HepG2 (cell line): ENCODE measurements at places on chromosomes 5 and 9. TPM values are rescaled to one million over a fixed set of nuclear protein-coding genes. Genes with fewer than 3 reads are reported as not detected.

GRCh38 chr5:114665551-114665950, 303.7 kb downstream of the KCNN2 start:
- no peaks in the 10 kb centered on the region for H3K4me1 ChIP-seq
- DNase-seq = no peak
- no peak overlapping the region for H3K27ac ChIP-seq
- H3K27me3 ChIP-seq = no peaks in the 10 kb centered on the region

DNA sequence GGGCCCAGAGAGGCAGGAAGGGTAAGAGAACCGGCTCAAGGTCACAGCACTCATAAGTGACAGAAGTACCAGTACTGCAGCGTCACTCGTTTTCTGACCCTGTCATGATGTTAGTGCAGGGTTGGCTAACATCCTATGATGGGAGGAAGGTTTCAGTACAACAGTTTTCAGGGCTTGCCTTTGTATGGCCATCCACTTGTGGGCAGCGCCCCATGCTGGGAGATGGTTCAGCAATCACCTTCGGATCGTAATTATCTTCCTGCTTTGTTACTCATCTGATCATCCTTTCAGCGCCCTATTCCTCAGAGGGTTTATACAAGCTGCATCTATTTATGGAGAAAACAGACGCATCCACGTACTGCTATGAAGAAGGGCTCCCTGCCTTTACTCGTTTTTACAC, 2.4 kb downstream of the MAP1B start:
- H3K4me3 ChIP-seq = no peak overlapping the region
- H3K27ac ChIP-seq = no peak overlapping the region
- H3K4me1 ChIP-seq = peaks cover 8% of the 10 kb centered on the region; the same call in 1 of the 2 replicates
- no peak for DNase-seq
- peaks cover 23% of the 10 kb centered on the region; the same call in 2 of the 3 replicates for H3K27me3 ChIP-seq
- no peaks in the 10 kb centered on the region for H3K36me3 ChIP-seq

The FBXO38 gene
- 35.6 and 35.9 TPM in 2 replicates for total RNA-seq

DNA sequence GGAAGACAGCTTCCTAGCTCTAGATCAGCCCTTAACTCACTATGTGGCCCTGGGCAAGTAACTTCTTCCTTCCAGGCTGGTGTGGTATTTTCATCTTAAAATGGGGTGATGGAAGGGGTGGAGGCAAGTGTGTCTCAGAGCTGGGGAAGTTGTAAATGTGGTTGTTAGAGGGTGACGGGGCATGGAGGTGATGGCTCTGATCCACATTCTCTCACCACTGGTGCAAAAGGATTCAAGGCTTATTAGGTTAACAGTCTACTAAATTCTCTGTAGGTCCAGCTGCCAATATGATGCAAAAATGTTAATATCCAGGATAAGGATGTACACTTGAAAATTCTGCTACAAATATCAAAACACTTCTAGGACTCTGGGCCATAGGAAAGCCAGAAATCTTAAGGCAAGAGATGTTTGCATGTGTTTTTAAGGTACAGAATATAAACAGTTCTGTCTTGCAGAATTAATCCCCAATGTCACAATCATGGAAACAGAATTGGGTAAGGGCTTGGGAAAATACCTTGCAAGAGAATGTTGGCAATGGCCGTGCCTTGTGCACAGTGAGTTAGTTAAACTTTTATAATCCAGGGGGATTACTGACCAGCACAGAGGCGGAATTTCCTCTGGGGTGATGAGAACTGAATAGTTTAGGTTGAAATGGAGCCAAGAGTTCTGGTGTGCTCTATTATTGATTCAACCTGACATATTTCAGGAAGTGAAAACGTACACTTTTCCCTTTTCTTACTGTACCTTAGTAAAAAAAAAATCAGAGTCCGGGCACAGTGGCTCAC, 19.8 kb downstream of the TNFSF15 start:
- DNase-seq = no peak
- no peak overlapping the region for H3K27ac ChIP-seq
- no peaks in the 10 kb centered on the region for H3K4me1 ChIP-seq
- no peak overlapping the region for H3K4me3 ChIP-seq
- H3K27me3 ChIP-seq = no peaks in the 10 kb centered on the region; the same call in 1 of the 2 replicates

The STPG3 gene
- total RNA-seq = not detected in 2 replicates

DNA sequence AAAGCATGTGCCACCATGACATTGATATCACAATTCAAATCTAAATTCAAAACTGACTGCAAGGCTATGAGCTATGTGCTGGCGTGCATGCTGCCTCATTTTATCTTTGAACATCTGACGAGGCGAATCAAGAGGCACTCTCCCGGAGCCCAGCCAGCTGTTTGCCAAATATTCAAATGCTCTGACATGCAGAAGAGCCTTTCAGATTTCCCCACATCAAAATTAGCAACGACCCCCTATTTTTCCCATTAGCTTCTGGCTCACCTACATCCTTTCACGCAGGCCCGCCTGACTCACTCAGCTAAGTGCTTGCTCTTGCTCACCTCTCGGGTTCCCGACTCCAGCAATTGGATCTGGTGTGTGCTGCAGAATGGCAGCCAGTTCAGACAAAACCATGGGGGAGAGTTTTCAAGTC, 159.0 kb downstream of the NR2F1-AS1 start:
- DNase-seq = no peak
- H3K36me3 ChIP-seq = no peaks in the 10 kb centered on the region
- H3K27ac ChIP-seq = no peak overlapping the region
- H3K4me1 ChIP-seq = peaks cover 1% of the 10 kb centered on the region

DNA sequence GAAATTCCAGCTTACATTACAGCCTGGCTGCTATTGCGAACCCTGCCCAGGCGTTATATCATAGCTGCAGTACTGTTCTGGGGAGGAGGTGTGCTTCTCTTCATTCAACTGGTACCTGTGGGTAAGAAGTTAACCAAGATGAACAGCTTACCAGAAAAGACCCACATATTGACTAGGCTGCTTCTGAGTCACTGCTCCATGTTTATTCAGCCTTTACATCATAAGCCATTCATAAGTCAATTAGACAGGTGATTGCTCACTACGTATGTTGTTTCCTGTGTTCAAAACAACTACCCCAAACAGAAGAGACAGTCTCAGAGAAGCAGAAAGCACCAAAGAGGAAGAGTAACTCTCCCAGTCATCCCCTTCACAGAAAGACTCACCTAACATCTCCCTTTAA, 34.7 kb upstream of the SLC22A5 start:
- peaks cover 22% of the 10 kb centered on the region for H3K4me1 ChIP-seq
- H3K27ac ChIP-seq = no peak overlapping the region
- H3K27me3 ChIP-seq = no peaks in the 10 kb centered on the region
- H3K36me3 ChIP-seq = no peaks in the 10 kb centered on the region
- H3K4me3 ChIP-seq = no peak overlapping the region
- peak; percentile 14 for DNase-seq

- H3K4me1 ChIP-seq = no peaks in the 10 kb centered on the region
- no peak overlapping the region for H3K27ac ChIP-seq
- DNase-seq = no peak
- H3K27me3 ChIP-seq = no peaks in the 10 kb centered on the region
- H3K4me3 ChIP-seq = no peak overlapping the region
Measured at GRCh38 chr5:59674763-59675162, 218.8 kb downstream of the PDE4D start.

- H3K27me3 ChIP-seq = peaks cover 23% of the 10 kb centered on the region; the same call in 1 of the 3 replicates
- DNase-seq = no peak
- no peak overlapping the region for H3K27ac ChIP-seq
- no peaks in the 10 kb centered on the region for H3K4me1 ChIP-seq
- H3K36me3 ChIP-seq = no peaks in the 10 kb centered on the region
Measured at GRCh38 chr5:37888476-37888875, 48.6 kb upstream of the GDNF start.

DNA sequence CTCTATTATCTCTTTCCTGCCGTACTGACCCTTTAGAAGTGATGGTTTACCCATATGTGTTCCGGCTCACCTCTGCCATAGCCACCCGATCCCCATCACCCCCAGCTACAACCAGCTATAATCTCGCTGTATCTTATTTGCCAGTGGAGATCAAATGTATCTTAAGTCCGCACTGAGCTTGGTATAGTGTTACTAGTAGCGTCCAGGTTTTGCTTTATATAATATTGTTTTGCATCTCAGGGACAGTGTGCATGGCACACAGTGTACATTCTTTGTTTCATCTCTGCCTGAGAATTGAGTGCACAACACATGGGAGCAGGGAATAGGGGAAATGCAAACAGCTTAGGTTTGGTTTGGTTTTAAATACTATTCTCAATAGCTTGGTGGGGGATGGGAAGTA, 135.8 kb upstream of the SNX2 start:
- H3K36me3 ChIP-seq = no peaks in the 10 kb centered on the region
- no peak for DNase-seq
- H3K27ac ChIP-seq = no peak overlapping the region
- H3K27me3 ChIP-seq = no peaks in the 10 kb centered on the region

The AIF1L gene
- 36.5 and 42.7 TPM in 2 replicates for total RNA-seq

The TTLL11 gene
- total RNA-seq = 3.1 and 4.5 TPM in 2 replicates

The SIGMAR1 gene
- total RNA-seq = 28.5 and 60.8 TPM in 2 replicates

DNA sequence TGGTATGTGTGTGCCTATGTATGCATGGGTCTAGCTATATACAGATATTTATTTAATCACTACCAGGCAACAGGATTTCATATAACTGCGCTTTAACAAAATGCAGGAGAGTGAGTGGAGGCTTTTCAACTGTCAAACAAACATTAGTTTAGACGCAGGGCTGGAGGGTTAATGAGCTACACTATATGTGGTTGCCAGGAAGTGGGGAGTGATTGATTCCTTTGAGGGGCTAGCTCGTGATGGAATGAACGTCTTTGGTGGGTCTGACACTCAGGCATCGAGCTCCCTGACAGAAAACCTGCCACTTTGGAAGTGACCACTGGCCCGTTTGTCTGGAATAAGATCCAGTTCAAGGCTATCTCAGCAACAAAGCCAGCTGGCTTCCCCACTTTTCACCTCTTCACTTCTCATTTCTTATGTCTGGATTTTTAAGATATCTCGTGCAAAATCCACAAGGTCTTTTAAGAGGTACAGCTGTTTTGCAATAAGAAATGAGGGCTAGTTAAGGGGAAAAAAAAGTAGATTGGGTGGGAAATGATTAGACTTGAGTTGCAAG, 78.0 kb downstream of the CFAP77 start:
- no peak overlapping the region for H3K4me3 ChIP-seq
- no peak overlapping the region for H3K27ac ChIP-seq
- H3K27me3 ChIP-seq = peaks cover 63% of the 10 kb centered on the region

GRCh38 chr9:82670726-82671125, 392.2 kb downstream of the RASEF start:
- H3K4me3 ChIP-seq = no peak overlapping the region
- H3K36me3 ChIP-seq = no peaks in the 10 kb centered on the region
- H3K27me3 ChIP-seq = no peaks in the 10 kb centered on the region
- H3K4me1 ChIP-seq = no peaks in the 10 kb centered on the region

The ZNF189 gene
- total RNA-seq = 50.0 and 65.4 TPM in 2 replicates

The SMIM15 gene
- 58.2 and 74.4 TPM in 2 replicates for total RNA-seq

The CTNND2 gene
- not detected in 2 replicates for total RNA-seq

The PCDHB16 gene
- 0.41 and 0.60 TPM in 2 replicates for total RNA-seq

DNA sequence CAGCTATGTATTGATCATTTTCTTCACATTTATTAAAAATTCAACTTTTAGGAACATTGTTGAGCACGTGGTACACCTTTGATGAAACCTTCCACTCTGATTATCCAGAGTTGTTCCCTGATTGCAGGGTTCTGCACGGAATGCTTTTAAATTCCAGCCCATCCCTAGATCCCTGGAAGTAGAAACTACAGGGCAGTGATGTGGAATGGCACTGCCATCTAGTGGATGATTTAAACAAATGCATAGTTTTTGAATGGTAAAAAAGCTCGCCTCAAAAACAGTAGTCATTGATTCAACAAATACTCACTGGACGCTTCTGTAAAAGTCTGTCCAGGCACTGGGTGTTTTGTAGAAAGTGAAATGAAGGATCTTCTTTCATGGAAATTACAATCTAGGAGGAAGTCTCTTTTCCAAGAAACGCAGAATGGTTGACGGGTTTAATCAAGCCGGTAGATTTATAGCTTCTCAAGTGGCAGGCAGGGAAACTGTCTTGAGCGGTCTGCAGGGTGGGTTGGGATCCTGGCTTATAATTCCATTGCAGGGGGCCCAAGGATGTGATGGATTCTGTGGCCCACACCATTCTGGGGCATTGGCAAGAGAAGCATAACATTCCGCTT, 118.4 kb downstream of the ARHGAP26 start:
- DNase-seq = peak; percentile 61
- no peak overlapping the region for H3K4me3 ChIP-seq
- no peaks in the 10 kb centered on the region for H3K27me3 ChIP-seq
- H3K4me1 ChIP-seq = 0 out of 2 replicates have a peak, but pooled peaks cover 7% of the 10 kb centered on the region
- no peak overlapping the region for H3K27ac ChIP-seq

DNA sequence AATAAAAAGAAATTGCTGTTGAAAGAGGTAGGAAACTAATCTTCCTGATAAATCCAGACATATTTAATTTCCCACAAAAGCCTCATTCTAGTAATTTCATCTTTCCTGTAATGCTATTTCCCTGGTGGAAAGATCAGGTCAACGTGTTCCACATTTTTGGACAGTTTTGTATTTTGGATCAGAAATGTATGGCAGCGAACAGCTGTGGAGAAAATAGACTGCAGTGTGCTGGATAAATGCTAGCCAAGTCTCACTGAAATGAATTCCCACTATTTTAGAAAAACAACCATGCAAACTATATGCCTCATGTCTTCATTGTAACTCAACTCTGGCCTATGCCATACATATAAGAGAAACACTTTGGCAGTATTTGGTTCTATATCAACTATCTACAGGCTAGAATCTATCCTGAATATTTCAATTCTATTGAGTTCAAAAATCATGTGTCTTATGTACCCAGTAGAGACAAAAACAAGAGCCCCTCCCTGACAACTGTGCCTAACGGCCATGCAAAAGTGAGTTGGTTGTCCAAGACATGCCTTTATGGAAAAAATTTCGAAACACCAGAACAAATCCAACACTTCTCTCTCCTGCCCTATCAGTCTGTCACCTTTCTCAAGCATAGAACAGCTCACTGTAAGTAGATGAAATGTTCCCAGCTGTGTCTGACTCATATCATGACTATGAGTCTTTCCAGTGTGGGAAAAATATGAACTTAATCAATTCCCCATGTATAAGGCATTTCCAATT, 191.3 kb upstream of the NREP start:
- H3K4me1 ChIP-seq = no peaks in the 10 kb centered on the region
- no peak overlapping the region for H3K27ac ChIP-seq
- no peak overlapping the region for H3K4me3 ChIP-seq
- DNase-seq = no peak

DNA sequence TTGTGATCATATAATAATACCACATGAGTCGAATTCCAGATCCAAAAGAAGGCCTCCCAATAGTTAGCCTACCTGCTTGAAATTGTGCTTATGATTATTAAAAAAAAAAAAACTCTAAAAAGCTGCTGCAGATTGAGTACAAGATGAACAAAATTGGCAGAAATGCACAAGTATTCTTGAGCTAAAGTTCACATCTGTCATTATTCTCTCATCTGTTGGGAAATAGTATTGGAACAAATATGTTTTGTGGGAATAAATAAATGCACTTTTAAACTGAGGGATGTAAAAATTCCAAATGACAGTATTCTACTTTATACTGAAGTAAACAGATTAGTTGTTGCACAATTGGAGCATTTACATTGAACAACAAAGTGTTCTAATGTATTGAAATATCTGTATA, 15.7 kb downstream of the DAB2 start:
- no peak overlapping the region for H3K27ac ChIP-seq
- H3K36me3 ChIP-seq = no peaks in the 10 kb centered on the region
- peaks cover 57% of the 10 kb centered on the region for H3K4me1 ChIP-seq
- no peaks in the 10 kb centered on the region for H3K27me3 ChIP-seq
- no peak overlapping the region for H3K4me3 ChIP-seq
- no peak for DNase-seq

The ACSL6 gene
- total RNA-seq = 2.5 and 3.7 TPM in 2 replicates

- H3K4me1 ChIP-seq = peaks cover 58% of the 10 kb centered on the region
- no peaks in the 10 kb centered on the region for H3K27me3 ChIP-seq
- DNase-seq = peak; percentile 77
- peak within 1 kb of the TSS; percentile 66 for H3K27ac ChIP-seq
- peaks cover 17% of the 10 kb centered on the region; the same call in 2 of the 3 replicates for H3K36me3 ChIP-seq
Measured at GRCh38 chr9:135907431-135908092, at the start of gene CAMSAP1. Gene CAMSAP1, minus strand, starts transcription at chr9:135907546. Its CDS starts 387 bp downstream, at chr9:135907159.

The PKN3 gene
- 8.3 and 13.2 TPM in 2 replicates for total RNA-seq
